ENCODE measurements at places on chromosomes 7 and 10.

GRCh38 chr7:33922820-33923219 is 17.5 kb downstream of the BMPER start:
- DNase-seq: no peak

DNA sequence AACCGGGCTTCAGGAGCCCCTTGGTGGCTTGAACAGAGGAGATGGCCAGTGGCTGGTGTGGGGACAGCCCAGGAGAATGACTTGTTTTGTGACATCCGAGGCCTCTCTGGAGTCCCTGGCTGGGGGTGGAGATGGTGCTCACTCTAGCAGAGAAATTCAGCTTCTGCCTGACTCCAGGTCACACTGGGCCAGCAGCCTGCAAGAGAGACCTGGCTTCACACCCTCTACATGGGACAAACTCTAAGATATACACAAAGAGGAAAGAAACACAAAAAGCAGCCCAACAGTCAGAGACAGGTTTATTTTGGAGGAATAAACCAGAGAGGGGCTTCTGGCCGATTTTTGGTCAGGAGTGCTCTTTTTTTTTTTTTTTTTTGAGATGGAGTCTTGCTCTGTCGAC is 132.8 kb downstream of the ELFN1 start:
- DNase-seq: no peak

DNA sequence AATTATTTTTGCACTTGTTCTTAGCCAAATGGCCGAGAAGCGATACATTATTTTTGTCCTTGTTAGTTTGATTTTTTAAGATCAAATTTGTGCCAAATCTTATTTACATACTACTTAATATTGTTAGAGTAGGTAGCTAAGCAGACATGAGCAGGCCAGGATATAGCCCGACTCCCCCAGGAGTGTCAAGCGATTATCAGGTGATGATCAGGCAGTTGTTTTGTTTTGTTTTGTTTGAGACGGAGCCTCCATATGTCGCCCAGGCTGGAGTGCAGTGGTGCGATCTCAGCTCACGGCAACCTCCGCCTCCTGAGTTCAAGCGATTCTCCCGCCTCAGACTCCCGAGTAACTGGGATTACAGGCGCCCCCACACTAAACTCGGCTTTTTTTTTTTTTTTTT is 71.1 kb downstream of the LYZL2 start:
- no peak for DNase-seq

DNA sequence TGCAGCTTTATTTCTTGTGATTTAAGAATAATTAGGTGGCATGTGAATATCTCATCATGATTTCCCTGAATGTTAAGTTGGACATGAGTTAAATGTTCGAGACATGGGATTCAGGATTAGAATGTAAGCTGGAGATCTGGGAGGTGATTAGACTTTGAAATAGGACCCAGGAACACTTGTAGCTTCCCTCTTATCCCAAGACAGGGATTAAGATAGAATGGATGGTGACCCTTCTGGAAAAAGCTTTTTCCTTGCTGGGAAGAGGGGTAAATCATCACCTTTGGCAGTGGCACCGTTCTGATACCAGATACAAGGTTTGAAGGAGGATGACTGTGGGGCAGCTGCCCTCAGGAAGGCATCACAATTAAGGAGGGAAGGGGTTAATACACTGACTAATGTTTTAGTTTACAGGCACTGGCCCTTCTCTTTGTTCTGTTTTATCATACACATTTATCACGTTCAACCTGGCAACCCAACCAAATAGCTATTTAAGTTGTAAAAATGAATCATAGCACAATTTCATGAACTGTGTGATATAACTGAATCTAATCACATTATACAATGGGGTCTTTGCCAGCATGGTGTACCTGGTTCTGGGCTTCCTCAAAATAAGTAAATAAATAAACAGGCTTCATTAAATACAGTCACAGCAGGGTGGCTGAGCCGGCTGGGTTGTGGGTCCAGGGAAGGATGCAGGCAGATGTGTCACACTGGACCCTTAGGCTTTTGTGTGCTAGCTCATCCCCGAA is 212.7 kb downstream of the LRMDA start:
- no peak for DNase-seq

DNA sequence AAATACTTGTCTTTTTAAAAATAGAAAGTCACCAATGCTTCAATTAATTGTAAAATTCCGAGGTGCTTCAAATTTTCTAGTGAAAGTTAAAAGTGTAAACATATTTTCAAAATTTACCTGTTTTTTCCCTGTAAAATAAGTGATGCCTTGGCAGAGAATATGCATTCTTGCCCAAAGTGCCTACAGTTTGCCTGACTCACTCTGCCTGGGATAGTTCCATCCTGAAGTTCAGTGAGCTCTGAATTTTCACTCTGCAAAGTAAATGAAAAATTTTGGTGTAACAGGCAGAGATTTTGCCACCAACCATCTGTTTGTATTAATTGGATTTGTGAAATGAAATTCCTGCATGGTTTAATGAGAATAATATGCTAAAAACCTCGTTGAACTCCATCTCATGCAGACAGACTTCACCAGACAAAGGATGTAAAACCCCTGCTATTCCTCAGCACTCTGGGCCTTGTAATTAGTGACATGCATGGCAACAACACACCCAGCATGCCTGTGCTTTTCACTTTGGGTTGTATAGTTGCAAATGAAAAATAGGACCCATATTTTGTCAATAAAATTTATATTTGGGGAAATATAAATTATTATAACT is 117.4 kb upstream of the GNAI1 start:
- DNase-seq: no peak

- no peak for DNase-seq
These were observed 1.2 kb upstream of the VGF start for GRCh38 chr7:101166648-101166908.

GRCh38 chr7:106749165-106749564 is 88.2 kb upstream of the CCDC71L start:
- no peak for DNase-seq

- DNase-seq: no peak
These were observed 6.5 kb downstream of the ASB13 start for GRCh38 chr10:5659702-5660528.

DNA sequence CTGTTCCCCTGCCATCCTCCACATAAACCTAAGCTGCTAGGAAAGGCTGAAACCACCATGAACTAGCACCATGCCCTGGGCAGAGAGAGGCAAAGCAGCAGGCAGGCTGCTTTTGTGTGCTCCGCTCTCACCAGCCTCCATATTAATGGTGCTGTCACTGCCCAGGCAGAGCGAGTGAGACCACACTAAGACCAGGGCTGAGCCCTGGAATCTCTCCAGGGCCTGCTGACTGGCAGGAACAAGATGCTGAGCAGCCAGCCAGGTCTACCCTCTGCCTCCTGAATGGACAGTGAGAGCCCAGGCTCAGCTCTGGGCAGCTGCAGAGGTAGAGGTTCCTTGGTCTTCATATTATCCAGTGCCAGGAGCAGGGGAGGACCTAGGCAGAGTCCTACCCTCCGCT is 1.6 kb upstream of the CRHR2 start:
- DNase-seq: no peak

DNA sequence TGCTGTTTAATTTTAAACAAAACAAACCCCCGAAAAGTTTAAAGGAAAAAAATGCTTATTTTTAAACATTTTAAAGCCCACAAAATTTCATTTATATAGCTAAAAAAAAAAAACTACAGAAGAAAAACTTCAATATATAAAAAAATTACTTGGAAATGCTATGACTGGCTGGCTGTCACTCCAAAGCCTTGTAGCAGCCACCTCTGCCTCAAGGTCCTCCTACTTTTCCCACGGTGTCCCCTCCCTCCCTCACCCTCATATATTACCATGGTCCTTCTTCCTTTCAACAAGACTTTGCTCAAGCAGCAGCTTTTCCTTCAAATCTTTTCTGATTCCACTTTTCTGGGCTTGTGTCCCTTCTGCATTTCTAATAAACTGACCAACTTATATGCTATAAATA is 122.0 kb downstream of the TPK1 start:
- DNase-seq: no peak

DNA sequence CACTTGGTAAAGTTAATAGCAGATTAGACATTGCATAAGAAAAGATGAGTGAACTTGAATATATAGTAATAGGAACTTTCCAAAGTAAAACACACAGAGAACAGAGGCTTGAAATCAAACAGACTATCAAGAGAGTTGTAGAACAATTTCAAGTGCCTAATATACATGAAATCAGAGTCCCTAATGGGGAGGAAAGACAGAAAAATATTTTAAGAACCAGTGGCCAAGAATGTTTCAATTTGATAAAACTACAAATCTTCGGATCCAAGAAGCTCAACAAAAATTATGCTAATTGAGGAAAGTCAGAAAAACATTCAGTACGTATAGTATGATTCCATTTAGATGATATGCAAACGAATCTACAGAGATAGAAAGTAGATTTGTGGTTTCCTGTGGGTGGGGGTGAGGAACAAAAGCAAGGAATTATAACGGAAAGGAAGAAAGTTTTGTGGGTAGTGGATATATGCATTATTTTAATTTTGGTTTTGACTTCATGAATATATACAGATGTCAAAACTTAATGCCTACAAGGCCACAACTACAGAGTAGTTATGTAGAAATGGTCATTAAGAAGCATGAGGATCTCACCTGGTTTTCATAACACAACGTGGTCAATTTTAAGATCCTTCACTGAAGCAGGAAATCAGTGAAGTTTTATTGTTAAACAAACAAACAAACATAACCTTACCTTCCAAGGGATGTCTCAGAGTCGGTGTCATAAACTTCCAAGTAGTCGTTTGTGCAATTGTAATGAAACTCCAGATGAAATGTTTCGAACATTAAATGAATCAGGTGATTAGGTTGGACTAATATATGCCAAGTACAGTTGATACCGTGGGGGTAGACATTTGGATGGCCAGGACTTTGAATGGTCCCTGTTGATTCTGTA is 62.0 kb downstream of the CUBN start:
- DNase-seq: no peak

DNA sequence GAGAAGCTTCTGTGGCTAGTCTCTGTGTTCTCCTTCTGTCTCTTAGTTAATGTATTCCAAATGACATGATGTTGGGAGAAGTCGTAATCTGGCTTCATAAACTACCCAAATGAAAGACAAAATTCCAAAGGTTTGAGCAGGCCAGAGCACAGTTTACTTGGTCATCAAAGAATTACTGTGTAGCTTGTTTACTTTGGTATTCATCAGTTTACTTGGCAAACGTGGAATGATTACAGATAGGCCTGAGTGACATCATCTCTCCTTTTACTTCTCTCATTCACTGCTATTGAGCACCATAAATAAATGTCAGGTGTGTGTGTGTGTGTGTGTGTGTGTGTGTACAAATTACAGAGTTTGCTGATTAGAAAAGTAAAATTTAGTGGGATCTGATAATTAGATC is 327.3 kb downstream of the PHTF2 start:
- no peak for DNase-seq

DNA sequence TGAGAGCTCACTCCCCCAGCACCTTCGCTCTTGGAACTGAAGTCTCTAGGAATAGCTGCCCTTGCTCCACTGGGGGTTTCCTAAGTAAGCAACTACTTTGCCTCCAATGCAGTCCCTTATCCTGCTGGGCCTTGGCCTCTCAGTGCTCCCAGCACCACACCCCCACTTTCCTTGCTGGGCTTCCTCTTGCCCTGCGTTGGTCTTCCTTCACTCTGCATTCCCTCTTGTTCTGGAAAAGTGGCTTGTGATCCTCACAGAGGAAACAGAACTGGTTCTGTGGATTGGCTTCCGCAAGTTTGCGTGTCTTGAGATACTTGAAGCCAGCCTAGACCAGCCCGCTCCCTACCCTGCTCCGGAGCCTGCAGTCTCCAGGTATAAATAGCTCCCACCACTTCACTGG is 6.4 kb downstream of the NKX2-3 start:
- DNase-seq: no peak

GRCh38 chr7:40348126-40348728 is 213.4 kb downstream of the SUGCT start:
- DNase-seq: no peak

DNA sequence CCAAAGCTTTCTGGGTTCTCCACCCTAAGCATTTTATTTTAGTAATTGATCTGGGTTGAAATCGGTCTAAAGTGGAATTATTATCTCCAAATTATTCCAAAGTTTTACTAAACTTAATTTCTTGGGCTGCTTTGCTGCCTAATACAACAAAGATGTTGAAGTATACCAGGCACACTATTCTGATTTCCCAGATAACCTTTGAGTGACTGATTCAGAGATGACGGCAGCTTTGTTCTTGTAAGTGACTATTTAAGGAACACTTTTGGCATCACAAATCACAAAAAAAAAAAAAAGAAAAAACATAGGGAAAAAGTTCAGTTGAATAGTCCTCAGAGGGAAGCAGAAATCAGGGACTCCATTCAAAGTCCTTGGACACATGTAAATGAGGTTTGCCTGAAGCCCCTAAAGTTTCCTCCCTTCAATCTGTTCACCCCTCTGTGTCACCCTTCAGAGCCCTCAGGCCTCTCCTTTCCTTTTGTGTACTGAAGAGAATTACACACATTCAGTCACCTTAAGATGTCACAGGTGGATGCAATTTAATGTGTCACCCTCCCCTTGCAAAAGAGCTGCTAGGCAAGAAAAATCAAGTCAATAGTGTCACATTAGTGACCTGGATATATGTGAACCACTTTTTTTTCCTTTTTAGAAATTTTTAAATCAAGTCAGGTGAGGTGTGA is 81.5 kb downstream of the RTKN2 start:
- DNase-seq: no peak

DNA sequence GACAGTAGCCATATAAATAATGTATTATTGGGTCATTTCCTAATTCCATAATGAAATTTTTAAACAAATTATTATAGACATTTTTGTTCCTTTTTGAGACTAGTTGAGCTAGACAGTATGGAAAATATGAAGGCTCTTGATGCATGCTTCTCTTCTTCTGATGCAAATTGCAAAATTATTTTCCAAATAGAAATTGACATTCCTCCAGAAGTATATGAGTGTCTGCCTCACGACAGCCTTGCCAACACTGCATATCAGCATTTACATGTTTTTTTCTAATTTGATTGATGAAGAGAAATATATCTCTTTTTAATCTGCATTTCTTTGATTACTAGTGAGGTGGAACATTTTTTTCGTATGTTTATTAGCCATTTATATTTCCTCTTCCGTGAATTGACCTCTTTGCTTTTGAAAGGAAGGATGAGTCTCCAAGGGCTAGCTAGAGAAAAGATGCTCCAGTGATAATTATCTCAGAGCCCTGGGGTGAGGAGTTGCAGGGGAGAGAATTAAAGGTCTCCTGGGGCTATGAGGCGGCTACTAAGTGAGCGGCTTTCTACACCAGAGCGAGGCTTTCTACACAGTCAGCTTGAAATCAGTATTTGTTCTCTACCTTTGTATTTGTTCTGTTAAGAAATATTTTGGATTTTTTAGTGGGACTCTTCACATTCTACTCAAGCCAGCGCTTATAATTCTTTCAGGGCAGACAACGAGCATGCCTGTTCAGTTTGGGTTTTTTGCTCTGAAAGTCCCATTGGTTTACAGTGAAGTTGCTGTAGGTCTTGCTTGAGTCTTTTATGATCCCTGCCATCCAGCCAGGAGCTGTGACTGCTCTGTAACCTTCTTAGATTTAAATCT is 712.2 kb upstream of the GALNT17 start:
- DNase-seq: no peak

GRCh38 chr7:107588529-107589130 is 8.6 kb downstream of the BCAP29 start:
- DNase-seq: no peak

- DNase-seq: peak; percentile 68
These were observed 9.6 kb downstream of the IL2RA start for GRCh38 chr10:6052247-6053221.

GRCh38 chr10:86312701-86313270 is 53.8 kb downstream of the GRID1 start:
- no peak for DNase-seq

- no peak for DNase-seq
These were observed 210.1 kb downstream of the TNS3 start for GRCh38 chr7:47371733-47372368.

GRCh38 chr10:93597075-93597599 is 3.9 kb downstream of the RBP4 start:
- no peak for DNase-seq

Measured in effector memory CD8-positive, alpha-beta T cell (primary cell).